ENCODE measurements at places on chromosomes 7 and 10.

- DNase-seq, result no peak
Observed at GRCh38 chr7:41882745-41883420, 180.0 kb upstream of the INHBA start.

DNA sequence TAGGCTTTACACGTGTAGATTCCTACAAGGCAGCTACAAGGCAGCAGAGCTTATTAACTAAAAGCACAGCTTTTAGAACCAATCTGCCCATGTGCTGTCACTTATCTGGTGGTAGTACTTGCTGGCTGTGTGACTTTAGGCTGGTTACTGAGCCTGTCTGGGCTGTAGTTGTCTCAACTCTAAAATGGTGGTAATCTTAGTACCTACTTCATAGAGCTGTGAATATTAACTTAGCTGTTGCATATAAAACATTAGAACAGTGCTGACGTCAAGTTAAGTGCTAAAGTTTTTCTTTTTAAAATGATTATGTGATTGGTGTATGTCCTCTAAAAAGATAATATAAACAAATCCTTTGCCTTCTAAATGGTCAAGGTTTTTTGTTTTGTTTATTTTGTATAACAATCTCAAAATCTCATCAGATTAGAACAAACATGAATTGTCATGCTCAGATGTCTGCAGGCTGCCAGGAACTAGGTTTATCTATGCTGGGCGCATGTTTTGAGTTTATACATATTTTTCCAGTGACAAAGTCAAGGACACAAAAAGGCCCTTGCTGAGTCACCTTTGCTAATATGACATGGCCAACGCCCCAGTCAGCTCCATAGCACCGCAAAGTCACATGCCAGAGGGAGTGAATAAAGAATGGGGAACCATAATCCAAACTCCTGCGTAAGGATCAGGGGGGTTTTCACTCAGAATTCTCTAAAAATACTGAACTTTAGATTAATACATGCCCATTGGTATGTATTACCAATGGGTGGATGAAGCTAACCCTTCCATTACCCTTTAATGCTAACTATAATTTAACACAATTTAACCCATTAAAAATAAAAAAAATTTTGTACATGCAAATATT lies 39.8 kb upstream of the ARL4A start:
- DNase-seq, result no peak

DNA sequence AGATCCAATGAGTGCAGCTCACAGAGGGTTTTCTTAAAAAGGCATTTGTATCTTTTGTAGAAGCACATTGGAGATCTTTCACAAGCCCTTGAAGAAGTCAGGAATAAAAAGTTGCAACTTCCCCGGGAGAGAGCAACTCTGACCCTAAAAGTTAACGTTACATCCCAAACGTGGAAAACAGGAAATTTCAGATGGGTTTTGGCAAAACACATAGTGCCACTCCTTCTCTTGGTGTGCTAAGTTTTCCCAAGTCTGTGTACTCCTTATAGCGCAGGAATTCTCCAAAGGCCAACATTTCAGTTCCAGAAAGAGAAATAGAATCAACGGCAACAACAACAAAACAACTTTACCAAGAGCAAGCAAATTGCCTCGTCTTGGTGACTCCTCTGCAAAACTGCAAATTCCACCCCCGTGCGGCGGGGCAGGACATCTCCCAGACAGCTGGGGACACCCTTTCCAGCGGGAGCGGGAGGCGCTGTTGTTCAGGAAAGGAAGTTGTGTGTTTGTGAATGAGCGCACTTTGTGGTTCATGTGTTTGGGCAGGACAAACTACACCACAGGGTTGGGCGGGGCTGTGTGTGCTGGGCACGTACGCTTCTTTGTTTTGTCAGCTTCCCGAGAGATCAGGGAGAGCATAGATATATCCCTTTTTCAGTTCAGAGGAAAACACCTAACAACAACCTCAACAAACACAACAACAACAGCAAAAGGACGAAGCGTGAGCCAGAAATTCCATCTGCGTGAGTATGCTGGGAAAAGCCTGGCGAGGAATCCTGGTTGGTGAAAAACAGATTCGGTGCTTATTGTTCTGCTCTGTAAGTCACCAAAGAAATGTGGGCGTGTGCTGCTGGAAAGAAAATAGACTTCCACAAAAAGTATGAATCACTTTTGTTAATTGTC lies 294.7 kb upstream of the PITRM1 start:
- DNase-seq, result peak; percentile 48

DNA sequence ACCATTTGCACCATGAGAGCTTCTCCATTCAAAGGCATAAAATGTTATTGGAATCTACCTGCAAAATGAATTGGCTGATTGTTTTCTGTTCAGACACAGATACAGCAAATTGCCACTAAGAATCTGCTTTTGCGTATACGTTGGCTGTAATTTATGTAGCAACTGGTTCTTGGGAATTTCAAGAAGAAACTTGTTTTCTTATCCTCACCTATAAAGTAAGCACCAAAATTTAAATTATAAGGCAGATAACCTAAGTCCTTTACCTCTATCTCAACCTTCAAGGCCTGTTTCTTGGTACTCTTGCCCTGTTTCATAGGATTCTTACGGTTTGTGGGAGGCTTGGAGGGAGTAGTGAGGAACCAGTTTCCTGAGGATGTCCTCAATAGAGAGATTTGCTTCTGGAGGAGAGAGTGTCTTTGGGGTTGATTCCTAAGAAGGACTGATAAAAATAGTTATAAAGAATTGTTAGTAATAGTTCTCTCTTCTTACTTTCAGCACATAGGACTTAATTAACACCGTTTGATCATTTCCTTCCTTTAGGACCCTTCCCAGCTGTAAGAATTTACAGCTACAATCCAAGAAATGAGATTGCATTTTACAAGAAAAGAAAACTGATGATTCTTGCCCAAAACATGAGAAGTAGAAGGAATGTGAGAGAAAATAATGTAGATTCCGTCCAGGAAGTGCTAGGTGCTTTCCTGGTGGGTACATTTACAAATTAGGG lies 2.0 kb downstream of the STAMBPL1 start:
- no peak for DNase-seq

GRCh38 chr10:75814014-75814413 lies 382.6 kb downstream of the LRMDA start:
- no peak for DNase-seq

DNA sequence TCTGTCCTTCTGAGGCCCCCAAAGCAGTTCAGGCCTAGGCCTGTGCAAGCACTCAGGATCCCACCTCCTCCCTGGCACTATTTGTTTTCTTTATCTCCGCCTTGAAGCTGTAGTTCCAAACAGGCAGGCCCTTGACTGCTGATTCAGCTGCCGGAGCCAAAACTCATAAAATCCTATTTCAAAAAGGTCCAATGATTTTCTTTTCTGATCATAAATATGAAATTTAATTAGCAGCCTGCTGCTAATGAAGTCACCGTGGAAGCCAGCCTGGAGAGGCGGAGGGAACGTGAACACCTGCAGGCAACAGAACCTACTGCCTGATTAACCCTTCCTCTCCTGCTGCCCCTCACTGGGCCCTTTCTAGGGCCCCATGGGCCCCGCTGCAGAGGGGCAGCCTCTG lies 60.1 kb downstream of the CARD11 start:
- DNase-seq, result no peak

- DNase-seq, result no peak
Observed at GRCh38 chr7:495761-496321, 23.8 kb downstream of the PDGFA start.
